ENCODE measurements at places on chromosomes 2 and 18.

DNA sequence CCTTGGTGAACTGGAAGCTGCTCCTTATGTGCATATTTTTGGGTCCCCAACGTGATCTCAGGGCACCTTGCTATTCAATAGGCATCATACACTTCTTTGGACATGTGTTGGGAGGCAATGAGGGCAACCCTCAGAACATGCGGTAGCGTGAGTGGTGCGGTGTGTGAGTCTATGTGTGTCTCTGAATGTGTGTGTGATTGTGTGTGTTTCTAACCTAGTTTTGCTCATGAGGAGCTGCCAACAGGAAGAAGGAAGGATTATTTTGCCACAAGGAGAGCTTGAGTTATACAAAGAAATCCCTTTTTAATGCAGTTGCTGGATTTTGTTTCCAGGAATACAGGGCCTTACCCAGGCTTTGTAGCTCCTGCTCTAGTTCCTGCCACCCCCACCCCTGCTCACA lies 75.8 kb upstream of the ITGA6 start:
- no peak for DNase-seq

DNA sequence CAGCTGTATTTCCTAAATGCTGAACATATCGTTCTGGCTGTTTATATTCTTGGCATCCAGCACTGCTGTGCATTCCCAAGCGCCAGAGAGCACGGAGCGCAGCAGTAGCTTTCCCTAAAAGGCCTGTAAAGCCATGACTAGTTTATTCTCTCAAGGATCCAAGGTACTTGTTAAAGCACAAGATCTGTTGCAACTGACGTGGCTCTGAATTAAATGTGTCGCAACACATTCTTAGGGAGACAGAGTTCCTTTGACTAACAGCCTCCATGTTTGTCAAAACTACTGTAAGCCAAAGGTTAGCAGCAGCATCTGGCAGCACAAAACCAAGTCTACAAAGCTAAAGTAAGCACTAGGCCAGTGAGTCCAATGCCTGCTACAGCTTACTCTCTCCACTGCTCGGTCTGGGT lies 188.6 kb upstream of the FN1 start:
- no peak for DNase-seq

DNA sequence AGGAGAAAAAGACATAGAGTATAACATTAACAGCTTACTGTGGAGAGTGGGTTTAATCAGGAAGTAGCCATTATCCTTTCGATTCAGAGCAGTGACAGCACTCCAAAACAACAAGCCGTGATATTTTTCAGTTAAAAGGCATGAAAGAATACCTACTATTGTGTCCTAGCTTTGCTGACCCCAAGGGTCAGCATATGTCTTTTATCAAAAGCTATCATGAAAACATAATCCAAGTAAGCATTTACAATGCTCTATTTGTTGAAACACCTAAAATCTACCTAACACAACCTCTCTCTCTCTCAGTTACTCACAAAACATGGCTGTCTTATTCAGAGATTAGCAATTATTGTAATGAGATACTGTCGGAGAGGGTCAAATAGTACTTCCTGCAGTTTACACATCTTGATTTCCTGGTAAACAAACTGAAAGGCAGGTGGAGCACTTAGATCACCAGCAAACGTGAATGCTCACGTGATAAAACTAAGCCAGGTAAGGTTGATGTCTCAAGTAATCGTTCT lies 100.0 kb downstream of the BAZ2B start:
- peak; percentile 82 for DNase-seq

DNA sequence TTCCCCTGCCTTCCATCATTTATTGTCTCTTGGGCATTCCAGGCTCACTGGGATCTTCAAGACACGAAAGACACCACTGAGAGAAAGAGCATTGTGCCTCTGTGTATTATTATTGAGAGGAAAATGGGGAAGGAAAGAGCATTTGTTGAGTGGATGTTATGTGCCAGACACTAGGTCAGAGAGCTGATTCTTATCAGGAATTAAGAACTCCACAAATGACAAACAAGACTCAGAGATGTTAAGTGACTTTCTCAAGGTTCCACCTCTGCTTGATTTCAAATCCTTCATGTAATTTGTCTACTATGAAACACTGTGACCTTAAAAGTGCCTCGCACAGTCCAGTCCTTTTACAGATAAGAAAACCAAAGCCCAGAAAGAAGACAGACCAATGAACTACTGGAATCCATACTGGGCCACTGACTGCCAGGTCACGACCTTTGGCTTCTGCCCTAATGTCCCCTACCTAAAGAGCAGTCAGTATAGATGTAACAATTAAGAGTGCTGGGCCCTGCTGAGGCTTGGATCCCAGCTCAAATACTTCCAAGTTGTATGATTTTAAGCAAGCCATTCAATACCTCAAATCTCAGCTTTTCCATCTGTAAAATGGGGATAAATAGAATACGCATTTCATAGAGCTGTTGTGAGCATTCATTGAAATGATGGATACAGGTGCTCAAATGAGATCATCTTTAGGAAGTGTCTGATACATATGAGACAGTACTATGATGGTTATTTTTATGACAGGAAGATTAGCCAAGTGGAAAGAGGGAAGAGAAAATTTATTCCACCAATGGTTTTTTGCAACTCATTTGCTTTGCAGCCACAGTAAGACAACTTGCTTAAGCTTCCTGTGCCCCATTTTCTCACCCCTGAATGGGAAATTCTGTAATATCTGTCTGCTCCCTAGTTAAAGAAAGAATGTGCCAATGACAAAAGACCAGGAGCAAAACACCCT lies 10.9 kb downstream of the KLF7 start:
- DNase-seq: no peak

- DNase-seq: no peak
Observed at GRCh38 chr18:11269257-11269656, 119.9 kb upstream of the PIEZO2 start.

- DNase-seq: no peak
Observed at GRCh38 chr2:66331176-66331575, 103.7 kb upstream of the MEIS1 start.

DNA sequence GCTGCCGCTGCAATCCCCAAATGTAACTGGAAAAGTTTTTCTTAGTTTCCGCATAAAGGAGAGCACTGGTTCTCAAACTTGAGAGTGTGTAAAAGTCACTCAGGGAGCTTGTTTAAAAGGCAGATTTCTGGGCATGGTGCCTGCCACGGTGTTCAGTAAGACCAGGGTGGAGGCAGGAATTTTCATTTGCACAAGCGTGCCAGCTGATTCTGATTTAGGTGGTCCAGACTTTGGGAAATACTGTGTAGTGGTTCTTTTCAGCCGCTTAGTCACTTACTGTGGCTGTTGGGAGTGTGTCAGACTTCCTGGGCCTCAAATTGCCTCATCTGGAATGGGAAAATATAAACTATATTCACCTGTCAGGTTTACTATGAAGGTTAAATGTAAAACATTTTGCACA lies 788 bp downstream of the ARMC9 start:
- DNase-seq: no peak

GRCh38 chr2:64540615-64541014 lies 16.5 kb downstream of the AFTPH start:
- DNase-seq: no peak

DNA sequence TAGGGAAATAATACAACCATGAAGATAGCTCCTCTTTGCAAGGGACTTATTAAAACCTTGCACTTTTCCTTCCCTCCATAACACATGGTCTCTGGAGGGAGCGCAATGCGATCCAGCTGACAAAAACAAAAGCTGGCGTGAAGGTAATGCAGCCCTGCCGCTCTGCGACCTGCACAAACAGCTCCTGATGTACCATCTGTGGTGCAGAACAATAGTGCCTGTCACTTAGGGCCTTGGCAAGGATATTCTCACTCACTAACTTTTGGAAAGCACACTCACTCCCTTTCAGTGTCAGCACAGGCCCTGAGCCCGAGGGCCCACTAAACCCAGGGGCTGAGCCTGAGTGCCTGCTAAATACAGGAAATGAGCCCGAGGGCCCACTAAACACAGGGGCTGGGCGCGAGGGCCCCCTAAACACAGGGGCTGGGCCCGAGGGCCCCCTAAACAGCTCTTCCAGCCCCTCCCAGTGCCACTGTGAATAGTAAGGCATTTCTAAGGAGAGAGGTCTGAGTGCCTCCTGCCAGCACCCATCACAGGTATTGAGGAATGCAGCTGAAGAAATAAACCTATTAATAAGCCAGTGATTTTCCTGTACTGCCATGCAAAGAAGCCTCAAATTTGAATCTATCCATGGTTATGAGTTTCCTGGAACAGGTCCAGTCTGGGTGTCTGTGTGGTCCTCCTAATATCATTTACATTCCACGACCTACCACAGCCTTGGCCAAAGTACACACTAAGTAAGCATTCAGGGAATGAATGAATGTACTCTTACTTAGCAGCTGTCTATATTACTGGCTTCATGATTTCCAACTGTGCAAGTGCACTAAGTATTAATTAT lies 9.3 kb downstream of the L3MBTL4 start:
- peak; percentile 28 for DNase-seq

DNA sequence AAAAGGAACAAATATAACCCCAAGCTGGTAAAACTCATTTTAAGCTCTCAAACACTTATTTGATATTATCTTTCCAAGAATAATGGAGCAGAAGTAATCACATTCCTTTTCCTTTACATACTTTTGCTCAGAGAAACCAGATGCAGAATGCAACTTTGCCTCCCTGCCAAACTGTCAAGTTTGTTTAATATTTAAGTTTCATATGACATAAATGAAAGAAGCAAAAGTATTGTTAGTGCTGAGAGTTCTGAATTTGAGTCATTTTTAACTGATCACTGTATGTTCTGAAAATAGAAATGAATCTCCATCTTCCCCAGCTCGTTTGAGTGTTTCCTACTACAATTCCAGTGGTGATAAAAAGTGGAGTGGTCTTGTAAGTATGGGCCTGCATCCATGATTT lies 423.4 kb downstream of the PID1 start:
- no peak for DNase-seq

GRCh38 chr2:112754564-112754963 lies 9.8 kb downstream of the CKAP2L start:
- DNase-seq: no peak

DNA sequence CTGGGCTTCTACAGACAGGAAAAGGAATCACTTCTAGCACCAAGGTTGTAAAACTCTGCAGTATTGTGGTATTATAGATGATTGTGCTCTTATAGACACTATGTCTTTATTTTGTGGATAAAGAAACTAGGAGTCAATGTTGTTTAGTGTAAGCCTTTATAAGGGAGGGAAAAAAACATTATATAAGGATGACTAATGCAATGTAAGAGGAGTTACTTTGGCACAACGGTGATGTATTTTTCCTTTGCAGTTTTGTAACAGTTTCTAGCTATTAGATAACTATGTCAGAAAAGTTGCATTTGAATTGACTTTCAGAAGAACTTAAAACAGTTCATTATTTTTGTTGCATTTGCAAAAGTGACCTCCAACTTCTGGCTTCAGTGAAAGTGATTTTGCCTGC lies 545.4 kb downstream of the CCDC85A start:
- DNase-seq: no peak

DNA sequence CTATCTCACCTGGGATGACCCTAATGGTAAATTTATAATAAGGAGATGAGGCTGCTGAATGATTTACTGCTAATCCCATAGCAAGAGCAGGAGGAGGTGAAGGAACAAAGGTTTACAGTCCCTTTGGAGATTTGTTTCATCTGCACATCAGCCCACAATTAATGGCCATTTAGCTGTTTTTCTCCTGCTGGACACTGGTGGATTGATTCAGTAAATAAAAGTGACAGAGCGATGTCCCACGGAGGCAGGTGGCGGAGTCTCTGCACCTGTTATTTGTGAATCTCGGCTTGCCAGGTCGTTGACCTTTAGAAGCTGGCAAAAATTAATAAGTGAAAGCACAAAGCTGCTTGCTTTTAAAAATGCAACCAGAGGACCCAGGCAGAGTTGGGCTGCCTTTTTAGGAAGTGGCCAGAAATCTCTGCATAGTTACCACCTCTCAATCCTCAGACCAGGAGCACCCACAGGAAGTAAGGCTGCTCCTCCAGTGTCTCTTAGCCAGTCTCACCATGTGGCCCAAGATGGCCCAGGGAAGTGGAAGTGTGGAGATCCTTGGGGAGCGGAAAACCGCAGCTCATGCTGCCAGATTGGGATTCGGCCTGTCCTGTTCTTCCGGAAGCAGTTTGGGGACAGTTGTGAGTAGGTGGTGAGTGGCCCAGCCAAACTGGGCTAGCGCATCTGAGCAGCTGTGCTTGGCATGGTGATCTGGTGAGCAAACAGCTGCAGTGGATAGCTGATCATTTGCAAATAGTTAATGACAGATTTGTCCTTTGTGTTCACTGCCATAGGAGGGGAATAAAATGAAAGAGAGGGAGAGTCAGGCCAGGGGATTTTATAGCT lies 1005.7 kb upstream of the PIK3C3 start:
- peak; percentile 80 for DNase-seq

GRCh38 chr2:66443979-66444861 lies 9.3 kb downstream of the MEIS1 start:
- no peak for DNase-seq

- DNase-seq: peak; percentile 51
Observed at GRCh38 chr2:151410485-151410834, 758 bp downstream of the RIF1 start.

DNA sequence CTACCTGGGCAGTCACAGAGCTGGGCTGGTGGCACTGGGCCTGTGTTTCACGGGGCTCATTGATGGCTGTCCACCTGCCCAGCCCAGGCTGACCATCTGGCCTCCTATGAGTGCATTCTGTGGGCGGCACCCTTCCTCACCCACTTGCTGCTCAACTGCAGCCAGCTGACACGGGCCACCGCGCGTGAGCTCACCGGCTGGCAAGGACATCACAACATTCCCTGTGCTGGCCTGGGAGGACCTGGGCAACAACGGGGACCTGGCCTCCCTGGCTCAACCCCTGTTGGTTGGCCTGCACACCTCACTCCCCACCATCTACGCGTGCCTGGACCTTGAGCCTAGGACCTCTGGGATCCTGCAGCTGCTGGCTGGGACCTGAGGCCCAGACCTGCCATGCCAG lies 98.2 kb upstream of the DTNA start:
- DNase-seq: no peak

GRCh38 chr2:233857511-233858141 lies 3.3 kb upstream of the HJURP start:
- peak; percentile 56 for DNase-seq

GRCh38 chr2:40488101-40488601 lies 36.3 kb upstream of the SLC8A1 start:
- DNase-seq: peak; percentile 25

- DNase-seq: peak; percentile 71
Observed at GRCh38 chr18:63439334-63439733, 17.1 kb upstream of the VPS4B start.

- DNase-seq: no peak
Observed at GRCh38 chr2:202717598-202718310, 83.0 kb downstream of the FAM117B start.

DNA sequence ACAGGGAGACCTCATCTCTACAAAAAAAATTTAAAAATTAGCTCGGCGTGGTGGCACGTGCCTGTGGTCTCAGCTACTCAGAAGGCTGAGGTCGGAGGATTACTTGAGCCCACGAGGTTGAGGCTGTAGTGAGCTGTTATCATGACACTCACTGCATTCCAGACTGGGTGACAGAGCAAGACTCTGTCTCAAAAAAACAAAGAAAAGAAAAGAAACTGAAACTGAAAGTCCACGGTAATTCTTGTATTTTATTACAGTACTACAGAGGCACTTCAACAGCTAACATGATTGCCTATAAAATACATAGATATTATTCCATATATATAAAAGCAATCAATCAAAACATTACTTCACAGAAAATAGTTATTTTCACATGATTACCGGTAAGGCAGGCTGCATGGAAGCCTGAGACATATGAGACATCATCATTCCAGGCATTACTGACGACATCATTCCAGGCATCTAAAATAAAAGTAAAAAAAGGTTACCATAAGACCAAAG lies 23.1 kb downstream of the PRPF40A start:
- DNase-seq: no peak
